ENCODE measurements at places on chromosomes 1 and 21.

- DNase-seq: no peak
Measured at GRCh38 chr1:42930178-42931107, 28.2 kb downstream of the SLC2A1 start.

GRCh38 chr1:109299558-109300343 is 7.1 kb downstream of the MYBPHL start:
- DNase-seq: no peak

GRCh38 chr21:17976691-17977090 is 157.5 kb upstream of the C21orf91 start:
- DNase-seq: no peak

- DNase-seq: no peak
Measured at GRCh38 chr1:91754348-91754747, 131.6 kb downstream of the TGFBR3 start.

- no peak for DNase-seq
Measured at GRCh38 chr21:16873176-16873575, 639.7 kb upstream of the CXADR start.

DNA sequence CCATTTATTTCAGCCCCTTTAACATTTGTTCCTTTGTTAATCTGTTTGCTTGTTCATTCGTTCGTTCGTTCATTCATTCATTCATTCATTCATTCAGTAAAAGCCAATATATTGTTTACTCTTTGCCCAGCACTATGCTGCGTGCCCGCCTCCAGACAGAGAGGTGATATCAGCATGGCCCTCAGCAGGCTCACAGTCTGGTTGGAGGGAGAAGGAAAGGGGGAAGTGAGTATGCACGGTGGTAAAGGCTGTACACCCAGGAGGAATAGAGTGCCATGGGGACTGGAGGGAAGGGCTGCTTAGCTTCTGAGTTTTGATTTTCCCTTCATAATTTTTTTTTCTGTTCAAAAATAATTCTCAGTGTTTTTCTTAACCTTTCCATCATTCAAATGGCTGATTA is 144.7 kb downstream of the NOS1AP start:
- no peak for DNase-seq

GRCh38 chr1:107673006-107673405 is 292.0 kb downstream of the VAV3 start:
- no peak for DNase-seq

GRCh38 chr21:35616090-35616489 is 444.2 kb downstream of the SETD4 start:
- no peak for DNase-seq

- no peak for DNase-seq
Measured at GRCh38 chr1:223403184-223403815, 10.1 kb downstream of the CCDC185 start.

GRCh38 chr1:19563324-19564097 is 78.2 kb upstream of the CAPZB start:
- no peak for DNase-seq

DNA sequence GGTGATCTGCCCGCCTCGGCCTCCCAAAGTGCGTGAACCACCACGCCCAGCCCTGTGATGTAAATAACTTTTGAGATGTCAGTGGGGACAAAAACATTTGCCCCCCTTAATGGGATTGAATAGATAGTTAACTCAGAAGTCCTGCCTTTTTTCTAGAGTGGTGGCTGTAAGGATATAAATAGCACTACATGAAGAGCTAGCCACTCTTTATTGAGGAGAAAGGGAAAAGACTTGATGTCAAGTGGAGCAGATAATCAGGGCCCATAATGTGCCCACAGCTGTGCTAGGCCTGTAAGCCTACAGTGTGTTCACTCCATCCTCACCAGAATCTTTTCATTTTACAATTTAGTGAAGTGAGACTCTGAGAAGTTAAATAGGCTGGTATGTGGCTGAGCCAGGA is 3.6 kb downstream of the GIPC2 start:
- DNase-seq: no peak

DNA sequence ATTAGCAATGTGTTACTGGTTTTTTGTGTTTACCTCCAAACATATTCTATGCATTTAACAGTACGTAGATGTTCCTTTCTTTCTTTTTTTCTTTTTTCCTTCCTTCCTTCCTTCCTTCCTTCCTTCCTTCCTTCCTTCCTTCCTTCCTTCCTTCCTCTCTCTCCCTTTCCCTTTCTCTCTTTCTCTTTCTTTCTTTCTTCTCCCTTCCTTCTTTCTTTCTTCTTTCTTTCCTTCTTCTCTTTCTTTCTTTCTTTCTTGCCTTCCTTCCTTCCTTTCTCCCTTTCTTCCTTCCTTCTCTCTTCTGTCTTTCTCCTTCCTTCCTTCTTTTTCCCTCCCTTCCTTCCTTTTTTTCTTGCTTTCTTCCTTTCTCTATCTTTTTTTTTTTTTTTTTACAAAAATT is 46.2 kb upstream of the GNG12 start:
- DNase-seq: no peak

DNA sequence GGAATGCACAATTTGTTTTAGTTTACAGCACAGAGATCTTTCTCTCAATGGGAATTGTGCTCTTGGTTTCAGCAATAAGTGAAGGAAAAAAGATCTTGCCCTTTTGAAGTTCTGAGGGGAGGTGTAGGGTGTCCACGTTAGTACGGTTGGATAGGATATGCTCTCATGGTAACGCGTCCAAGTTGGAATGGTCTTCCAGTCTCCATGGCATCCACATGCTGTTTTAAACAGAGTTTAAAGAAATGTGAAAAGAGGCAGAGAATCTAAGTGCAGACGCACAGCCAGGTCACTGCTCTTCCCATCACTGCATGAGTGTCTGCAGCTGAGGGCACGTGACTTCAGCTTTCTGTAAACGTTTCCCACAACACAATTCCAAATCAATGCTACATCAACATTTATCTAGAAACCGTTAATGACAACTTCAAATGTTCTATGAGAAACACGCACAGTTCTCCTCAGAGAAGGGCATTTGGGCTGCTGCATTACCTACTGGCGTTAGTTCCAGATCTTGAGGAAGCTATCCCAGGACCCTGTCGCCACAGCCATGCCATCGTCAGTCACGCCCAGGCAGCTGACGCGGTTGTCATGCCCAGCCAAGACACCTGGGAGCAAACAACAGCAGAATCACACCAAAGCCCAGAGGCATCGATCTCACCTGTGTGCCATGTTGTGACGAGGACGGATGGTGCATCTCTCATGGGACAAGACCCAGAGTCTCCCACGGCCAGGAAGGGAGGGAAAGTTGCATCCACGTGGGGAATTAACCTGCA is 8.8 kb upstream of the NADK start:
- no peak for DNase-seq

- DNase-seq: no peak
Measured at GRCh38 chr1:10866321-10867093, 70.1 kb upstream of the CASZ1 start.

DNA sequence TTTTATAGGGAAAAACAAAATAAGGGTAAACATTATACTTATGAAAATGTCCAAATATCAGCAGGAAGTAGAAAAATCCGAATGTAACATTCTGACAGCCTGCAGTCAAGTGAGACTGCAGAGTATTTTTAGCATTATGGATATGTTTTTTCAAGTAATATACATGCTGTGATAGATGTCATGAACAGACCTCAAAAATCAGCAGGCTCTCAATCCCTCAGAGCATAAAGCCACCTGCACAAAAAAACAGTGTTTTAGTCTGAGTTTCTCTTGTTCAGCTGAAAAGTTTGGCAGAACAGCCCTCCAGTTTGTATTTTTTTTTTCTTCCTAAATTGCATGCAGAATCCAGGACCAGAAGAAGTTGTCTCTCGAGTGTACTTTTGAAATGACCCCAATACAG is 219.1 kb upstream of the FMN2 start:
- DNase-seq: no peak

DNA sequence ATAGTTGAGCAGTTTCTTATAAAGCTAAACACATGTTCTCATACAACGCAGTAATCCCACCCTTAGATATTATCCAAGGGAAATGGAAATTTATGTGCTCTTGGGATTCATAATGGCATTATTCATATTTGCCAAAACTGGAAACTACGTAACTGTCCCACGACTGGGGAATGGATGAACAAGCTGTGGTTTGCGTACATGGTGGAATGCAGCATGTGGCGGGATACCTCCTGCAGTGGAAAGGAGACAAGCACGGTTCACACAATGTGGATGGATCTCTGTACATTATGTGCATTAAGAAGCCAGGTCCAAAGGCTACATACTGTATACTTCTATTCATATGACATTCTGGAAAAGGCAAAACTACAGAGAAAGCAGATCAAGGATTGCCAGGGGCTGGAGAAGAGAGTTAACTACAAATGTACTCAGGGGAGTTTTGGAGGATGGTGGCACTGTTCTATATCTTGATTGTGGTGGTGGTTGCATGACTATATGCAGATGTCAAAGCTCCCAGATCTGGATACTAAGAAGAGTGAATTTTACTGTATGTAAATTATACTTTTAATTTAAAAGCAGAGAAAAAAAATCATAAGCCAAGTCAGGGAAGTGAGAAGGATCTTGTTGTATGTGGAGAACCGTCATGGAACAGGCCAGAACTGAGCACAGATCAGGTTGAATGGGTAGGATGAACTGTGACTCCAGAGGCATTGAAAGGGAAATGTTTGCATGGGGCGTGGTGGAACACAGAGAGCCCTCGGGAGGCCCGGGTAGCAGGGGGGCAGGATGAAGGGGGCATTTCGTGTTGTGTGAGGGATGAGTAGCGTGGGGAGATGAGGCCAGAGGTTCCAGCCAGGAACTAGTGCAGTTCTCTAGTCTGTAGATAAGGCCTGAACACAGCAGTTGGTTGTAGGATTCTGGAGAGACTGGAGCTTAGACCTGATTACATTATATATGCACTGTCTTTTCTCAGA is 90.7 kb downstream of the GALNT2 start:
- DNase-seq: no peak

DNA sequence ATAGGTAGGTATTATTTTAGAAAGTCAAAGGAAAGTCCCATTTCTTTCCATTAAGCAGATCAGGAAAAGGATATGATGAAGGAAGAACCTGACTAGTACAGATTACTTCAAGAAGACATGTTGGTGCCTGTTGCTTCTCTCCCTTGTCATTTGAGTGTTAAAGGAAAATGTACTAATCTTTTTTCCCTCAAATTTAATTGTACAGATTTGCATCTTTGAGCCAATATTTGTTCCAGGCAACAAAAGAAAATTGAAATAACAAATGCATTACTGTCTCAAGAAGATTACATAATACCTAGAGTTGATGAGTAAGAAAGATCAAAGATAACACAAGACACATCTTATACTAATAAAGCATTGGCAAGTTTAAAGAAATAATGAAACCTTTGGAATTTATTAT is 566.9 kb upstream of the ZP4 start:
- no peak for DNase-seq

DNA sequence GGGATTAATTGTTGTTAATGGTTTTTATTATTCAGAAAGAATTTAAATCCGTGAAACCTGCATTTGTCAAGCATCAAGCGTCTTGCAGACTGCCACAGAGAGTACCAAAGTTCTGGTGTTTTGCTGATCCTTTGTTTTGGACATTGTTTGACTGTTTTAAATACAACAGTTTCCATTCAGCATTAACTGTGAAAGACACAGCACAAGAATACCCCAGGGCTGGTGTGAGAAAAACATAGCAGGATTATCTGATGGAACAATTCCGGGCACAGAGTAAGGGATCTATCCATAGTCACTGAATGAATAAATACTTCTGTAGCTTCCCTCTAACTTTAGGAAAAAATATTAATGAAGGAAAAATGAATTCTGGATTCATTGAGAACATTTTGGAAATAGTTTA is 202.3 kb downstream of the LTN1 start:
- DNase-seq: no peak

GRCh38 chr1:175129182-175129581 is 61.5 kb downstream of the TNN start:
- no peak for DNase-seq

DNA sequence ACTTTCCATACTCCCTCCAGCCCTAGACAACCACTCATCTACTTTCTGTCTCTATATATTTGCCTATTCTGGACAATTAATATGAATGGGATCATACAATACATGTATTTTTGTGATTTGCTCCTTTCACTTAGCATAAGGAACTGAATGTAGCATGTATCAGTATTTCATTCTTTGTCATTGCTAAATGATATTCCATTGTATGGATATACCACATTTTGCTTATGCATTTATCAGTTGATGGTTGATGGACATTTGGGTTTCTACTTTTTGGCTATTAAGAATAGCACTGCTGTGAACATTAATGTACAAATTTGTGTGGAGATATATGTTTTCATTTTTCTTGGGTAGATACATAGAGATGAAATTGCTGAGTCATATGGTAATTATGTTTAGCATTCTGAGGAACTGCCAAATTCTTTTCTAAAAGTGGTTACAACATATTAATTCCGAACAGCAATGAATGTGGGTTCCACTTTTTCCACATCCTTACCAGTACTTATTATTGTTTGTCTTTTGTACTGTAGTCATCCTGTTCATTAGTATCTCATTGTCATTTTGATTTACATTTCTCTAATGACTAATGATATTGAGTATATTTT is 121.0 kb downstream of the LRRC40 start:
- no peak for DNase-seq

- no peak for DNase-seq
Measured at GRCh38 chr1:89761338-89761737, 59.5 kb upstream of the LRRC8D start.

- no peak for DNase-seq
Measured at GRCh38 chr1:78664763-78665162, 15.1 kb downstream of the IFI44 start.

DNA sequence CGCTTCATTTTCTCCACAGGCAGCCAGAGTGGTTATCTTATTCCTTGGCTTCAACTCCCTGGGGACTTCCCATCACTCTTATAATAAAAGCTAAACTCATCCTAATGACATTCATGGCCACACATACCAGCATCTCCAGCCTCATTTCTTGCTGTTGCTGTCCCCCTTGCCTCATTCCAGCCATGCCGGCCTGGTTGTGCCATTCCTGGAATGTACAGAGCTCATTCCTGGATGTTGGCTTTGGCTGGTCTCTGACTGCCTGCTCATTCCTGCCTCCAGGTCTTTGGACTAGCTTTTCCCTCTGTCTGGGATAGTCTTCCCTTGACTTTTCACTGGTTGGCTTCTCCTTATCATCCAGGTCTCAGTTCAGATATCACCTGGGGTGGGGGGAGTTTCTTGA is 2.4 kb upstream of the PEF1 start:
- no peak for DNase-seq

GRCh38 chr21:18725653-18726052 is 322.1 kb upstream of the TMPRSS15 start:
- no peak for DNase-seq

DNA sequence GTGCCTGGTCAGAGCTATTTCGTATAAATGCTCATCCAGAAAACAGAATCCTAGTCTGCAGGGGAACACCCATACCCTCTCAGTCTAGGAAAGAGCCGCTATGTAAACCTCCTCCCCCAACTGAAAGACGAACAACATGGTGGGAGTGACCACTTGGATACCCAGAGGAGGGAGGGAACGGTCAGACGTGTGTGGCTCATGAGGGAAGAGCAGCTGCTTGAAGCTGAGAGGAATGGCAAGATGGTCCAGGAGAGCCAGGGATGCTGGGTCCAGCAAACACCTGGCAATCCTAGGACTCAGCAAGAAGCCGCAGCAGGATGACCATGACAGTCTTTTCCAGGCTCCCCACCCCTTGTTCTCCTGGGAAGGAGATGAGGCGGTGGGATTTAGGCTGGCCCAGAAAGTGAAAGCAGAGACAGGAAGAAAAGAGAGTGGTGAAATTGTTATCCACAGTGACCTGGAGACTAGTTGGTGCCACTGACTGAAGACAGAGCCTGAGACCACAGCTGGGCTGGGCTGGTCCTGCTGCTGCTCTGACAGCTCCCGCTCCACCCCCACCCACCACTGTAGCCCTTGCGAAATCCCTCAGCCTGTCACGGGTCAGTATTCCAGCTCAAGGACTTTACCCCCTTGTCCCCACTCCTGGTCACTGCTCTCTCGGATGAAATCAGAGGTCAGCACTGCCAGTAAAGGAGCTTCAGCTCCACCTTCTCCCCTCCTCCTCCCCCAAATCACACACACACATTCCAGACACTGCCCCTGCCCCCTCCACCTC is 3.6 kb downstream of the CERS2 start:
- DNase-seq: no peak

Data from CD8-positive, alpha-beta T cell (primary cell).